ENCODE measurements at places on chromosomes 12 and 14.

GRCh38 chr14:39841088-39841487, 408.9 kb upstream of the FBXO33 start:
- DNase-seq, result no peak

DNA sequence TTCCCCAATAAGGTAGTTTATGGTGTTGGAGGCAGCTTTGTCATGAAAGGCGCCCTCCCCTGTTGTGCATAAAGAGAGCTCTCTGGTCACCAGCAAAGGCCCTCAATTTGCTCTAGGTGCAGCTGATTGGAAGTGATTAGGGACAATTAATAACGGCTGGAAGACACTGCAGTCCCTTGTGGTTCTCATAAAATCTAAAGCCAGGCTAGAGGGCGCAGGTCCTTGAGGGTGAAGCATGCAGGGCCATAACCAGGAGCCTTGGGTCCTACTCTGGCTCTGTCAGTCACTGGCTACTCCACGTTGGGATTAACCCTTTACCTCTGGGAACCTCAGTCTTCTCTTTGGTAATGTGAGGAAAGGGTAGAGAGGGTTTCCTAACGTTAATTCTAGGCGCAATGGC, 1.9 kb downstream of the DAAM1 start:
- no peak for DNase-seq

- no peak for DNase-seq
These were observed 3.3 kb downstream of the PIK3C2G start for GRCh38 chr12:18264581-18265075.

DNA sequence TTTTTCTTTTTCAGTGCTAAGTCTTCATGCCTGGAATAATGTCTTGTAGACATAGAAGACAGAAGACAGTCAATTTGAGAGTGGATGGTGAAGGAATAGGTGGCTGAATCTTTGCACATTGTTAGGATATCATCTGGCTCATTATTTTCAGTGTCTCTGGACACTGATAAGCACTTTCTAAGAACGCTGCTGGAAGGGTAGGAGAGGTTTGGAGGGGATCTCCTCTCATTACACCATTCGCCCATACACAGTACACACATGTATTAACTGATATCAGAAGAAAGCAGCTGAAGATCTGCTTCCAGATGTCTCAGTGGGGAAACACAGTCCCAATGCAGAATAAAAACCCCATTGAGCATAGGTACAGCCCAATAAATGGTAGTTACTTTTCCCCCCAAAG, 461.1 kb upstream of the DCN start:
- no peak for DNase-seq

- no peak for DNase-seq
These were observed 4.5 kb downstream of the TMED8 start for GRCh38 chr14:77372304-77372841.

GRCh38 chr12:81683881-81684280, 75.3 kb downstream of the PPFIA2 start:
- DNase-seq, result no peak

GRCh38 chr12:118334241-118334640, 38.5 kb downstream of the TAOK3 start:
- no peak for DNase-seq

- DNase-seq, result no peak
These were observed 71.1 kb downstream of the ZNF641 start for GRCh38 chr12:48279601-48280000.

DNA sequence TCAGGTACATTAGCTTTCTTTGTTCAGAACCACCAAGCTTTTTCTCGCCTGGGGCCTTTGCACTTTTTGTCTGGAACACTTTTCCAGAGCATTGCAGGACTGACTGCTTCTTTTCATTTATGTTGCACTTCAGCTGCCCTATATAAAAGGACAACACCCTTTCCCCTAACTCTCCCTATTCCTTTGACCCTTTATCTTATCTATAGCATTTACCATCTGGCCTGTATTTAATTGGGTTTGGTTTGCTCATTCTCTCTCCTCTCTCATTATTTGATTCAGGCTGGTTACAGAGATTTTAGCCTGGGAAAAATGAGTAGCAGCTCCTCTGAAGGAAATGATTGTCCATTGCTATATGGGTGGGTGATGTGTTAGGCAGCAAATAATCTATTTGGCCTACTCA, 165.4 kb downstream of the KICS2 start:
- DNase-seq, result no peak

GRCh38 chr12:56146492-56147460, 5.6 kb upstream of the MYL6B start:
- no peak for DNase-seq

- DNase-seq, result no peak
These were observed 2.0 kb downstream of the SERPINA4 start for GRCh38 chr14:94562941-94563883.

DNA sequence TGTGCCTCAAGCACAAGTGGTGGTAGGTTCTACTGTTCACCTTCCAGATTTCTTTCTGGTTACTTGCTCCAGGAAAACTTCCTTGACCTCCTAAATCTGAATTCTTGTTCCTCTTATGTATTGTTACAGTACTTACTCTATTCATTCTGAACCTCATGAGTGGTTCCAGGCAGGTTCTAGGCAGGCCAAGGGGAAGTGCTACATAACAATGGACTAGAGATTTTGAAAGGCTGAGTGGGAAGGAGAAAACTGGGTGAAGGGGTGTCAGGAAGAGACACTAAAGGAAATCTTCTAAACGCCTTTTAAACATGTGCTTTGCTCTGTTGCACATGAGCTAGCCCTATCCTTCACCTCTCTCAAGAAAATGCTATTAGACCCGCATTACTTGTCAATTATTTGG, 1.6 kb downstream of the YARS2 start:
- no peak for DNase-seq

GRCh38 chr12:106645074-106645421, 62.2 kb downstream of the RFX4 start:
- no peak for DNase-seq

DNA sequence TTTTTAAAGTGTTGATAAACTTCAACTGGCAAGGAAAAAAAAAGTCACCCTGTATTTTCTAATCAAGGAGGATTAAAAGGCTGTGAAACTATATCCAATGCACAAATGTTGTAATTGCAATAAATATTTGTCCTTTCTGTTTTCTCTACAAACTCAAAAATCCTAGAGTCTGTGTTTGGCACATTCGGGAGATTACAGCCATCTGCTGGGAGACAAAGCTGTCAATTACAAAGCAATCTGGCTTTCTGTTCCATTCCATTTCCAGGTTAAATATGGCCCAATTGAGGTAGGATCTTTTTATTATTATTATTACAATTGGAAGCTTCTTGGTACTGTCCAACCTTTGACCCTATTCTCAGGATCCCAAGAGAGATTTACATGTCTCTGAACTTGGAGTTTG, 295.9 kb downstream of the DIO2 start:
- no peak for DNase-seq

- DNase-seq, result peak; percentile 55
These were observed 131.6 kb downstream of the KSR2 start for GRCh38 chr12:117836999-117837736.

DNA sequence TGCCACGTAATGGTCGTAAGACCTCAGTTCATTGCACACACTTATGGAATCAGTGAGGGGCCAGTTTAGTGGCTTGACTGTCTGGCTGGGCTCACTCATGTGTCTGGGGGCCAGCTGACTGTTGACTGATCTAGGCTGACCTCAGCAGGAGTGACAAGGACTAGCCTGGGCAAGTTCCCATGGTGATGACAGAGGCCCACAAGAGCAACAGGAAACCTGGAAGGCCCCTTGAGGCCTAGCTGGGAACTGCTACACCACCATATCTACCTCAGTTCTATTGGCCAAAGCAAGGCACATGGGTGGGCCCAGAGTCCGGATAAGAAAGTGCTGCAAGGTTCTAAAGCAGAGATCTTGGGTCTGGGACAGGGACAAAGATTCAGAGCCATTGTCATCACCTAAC, 21.3 kb upstream of the RFLNA start:
- DNase-seq, result no peak

DNA sequence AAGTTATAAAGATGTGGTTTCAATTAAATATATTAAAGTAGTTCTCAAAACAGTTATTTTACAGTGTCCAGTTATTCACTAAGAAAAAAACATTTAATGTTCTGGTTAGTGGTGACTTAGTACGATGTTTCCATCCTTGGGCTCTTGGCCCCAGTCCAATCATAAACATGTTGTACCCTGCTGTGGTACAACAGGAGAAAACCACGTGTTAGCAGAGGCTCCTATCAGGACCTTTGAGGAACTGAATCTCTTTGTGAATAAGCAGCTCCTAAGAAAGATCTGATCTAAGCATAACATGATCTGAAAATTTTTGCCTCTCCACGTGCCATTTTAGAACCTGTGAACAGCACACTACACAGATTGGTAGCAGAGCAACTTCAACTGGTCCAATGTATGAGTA, 234.0 kb downstream of the SYT1 start:
- no peak for DNase-seq

GRCh38 chr14:31716208-31716607, 155.0 kb downstream of the NUBPL start:
- DNase-seq, result no peak

GRCh38 chr12:99722690-99723486, 75.3 kb downstream of the GARIN6 start:
- DNase-seq, result no peak

DNA sequence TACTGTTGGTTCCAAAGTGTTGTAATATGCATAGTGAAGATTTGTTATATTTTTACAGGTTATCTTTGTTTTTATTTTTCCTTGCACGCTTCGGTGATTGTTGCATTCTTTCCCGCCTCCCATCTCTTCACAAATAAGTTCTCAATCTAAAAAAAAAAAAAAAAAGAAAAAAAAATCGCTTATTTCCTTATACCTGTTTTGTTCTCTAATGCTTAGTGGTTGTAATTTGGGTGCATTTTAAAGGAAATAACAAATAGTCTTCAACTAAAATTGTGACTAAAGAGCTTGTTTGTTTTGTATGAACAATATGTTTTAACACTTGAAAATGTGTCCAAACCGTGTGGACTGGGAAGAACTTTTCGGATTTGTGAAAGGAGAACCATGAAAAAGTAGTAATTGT, 1.5 kb downstream of the CAND1 start:
- DNase-seq, result no peak

GRCh38 chr12:24522736-24523135, 426.2 kb downstream of the BCAT1 start:
- DNase-seq, result no peak

DNA sequence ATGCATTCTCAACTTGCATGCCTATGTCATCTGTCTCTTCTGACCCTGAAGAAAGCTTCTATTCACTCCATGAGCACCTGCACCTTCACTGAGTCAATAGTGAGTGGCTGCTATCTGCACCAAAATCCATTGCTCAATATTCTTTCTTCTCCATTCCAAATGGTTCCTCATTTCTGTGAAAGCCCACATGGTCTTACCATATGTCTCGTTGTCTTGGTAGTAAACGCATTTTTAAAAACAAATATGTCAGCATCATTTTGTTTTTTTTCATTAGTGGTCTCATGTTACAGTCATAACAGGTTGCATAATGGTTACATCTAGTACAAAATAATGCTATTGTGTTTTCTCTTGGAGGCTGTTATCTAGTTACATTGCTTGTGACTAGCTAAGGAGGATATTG, 106.9 kb upstream of the CPM start:
- DNase-seq, result no peak

GRCh38 chr12:9404031-9404430, 195.8 kb upstream of the PZP start:
- DNase-seq, result no peak

DNA sequence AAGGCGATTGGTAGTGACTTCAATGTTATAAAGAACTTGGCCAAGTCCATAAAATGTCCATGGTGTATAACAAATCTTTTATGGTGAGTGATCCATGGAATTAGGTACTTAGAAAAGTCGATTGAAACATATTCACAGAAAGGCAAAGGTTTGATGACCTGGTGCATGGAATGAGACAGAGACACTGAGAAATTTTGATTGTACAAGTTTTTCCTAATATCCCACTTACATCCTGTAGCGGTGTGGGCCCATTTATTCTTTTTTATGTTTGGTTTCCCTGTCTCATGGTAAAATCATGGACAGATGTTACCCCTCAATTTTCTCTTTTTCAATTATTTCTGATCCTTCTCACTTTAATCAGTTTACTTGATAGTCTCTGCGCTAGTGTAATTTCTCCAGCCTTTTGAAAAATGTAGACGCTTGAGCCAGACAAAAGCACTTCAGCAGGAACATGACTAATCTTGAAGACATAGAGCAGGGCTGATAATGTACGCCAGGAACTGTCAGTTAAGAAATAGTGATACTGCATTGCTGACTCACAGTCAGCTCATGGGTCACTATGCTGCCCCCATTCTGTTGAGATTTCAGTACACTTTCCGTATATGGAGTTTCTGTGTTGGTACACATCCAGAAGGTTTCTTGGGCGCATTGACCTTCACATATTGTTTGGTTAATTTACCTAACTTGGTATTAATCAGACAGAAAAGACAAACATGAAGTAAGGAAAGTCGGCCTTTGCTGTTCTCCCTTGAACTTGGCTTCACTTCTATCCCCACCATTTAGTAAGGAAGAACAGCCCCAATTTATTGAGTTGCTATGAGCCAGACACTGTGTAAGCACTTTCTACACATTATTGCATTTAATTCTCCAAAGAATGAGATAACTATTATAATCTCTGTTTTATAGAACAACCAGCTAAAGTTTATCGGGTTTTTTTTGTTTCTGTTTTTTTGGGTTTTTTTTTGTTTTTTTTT, 841.7 kb downstream of the DIO2 start:
- DNase-seq, result no peak

DNA sequence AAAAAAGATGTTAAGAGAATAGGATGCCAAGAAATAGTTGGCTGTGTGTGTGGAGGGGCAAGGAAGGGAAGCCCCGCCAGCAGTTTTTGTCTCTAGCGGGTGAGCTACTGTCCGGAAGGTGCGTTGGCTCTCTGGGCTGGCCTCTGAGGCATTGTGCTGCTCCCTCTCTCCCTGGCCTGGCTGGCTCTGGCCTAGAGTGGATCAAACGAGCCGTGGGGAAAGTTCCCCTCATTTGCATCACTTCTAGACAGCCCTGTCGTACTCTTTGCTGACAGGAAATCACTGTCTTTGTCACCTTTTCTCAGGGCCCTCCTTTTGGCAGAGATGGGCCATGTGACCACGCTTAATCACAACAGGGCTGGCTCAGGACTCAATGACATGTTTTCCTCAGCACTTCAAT, 236.1 kb upstream of the NPAS3 start:
- no peak for DNase-seq

All from T-helper 2 cell (primary cell).